Stimulated activated CD4-positive, alpha-beta T cell treated with anti-CD3 and anti-CD28 coated beads, Interleukin-2, amount 100 ng/mL, for 48 hours (primary cell): ENCODE measurements at places on chromosomes 7 and 10.

DNA sequence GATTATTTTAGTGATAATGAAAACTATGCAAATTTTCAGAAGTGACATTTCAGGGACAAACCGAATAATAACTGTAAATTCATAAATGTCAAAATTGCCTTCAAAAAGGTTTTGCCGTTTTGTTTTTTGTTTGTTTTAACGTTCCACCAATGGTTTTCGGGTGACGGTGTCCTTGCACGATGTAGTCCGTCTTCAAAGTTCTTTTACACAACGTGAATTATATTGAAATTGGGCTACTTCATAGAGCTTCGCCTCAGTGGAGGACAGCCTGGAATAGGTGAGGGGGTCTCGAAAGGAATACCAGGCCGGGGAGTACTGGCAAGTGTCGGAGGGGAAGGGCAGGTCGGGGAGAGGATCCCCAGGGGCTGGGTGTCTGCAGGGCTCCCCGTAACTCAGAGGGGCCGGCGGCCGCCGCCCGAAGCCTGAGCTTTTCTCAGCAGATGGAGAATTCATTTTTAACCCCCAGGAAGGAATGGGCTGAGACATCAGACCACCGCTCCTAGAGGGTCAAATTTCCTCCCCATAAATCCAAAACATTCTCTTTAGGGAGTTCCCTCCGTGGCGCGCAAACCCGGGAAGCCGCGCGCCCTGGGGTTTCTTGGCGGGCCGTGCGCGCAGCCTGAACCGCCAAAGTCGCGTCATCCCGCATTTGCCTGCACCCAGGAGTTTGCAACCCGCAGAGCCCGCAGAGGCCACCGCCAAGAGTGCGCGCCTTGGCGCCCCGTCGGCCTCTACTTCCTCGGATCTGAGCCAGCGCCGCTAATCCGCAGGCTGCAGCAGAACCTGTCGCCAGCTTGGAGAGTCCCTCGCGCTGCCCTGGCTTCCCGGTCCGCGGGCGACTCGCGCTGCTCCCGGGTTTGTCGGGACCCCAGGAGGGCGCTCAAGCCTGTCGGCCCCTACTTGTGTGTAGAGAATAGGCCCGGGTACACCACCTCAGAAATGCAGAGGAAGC lies 17.3 kb upstream of the EVX1 start:
- no peak for DNase-seq

DNA sequence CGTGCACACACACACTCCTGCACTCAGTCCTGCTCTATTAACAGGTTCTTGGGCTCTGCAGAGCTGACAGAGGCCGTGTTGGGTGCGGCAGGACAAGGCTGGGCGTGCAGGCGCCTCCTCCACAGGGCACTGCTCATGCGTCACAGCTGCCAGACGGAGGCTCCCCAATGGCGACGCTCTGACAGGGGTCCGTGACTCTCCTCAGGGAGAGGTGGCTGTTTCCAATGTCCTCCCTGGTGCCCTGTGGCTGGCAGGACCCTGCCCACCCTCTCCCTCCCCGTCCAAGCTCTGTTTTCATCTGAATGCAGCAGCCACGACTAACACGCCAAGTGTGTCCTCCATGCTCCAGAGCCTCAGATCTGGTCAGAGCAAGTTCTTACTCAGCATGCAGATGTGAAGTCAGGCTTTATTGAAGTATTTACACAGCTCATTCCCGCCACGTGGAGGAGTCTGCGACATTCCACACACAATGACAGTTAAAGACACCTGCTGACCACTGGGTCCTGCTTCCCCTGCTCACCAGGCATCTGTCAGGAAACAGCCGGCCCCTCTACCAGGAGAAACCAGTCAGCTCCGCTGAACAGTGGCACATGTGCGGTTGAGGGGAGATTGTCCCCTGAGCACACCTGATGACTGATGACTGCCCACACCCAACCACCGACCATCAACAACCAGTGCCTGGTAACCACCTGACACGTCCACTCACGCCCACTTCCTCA lies 116.7 kb downstream of the VIPR2 start:
- no peak for DNase-seq

DNA sequence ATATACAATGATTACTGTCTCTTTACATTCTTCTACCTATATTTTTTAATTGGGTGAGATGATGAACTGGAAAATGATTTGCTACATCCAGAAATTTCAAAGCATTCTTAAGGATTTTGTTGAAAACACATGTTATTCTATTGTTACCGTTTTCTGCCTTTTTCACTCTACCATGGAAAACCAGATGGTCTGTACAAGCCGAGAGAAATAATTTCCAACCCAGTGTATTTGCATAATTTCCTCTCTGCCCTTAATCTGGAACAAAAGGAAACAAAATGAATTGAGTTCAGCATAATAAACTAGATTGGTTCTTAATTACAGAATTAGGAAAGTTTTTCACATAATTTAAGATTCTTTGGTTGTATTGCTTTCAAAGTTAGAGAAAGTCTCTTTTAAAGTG lies 211.2 kb downstream of the CACNB2 start:
- no peak for DNase-seq

GRCh38 chr7:43873300-43873699 lies 4.0 kb upstream of the MRPS24 start:
- DNase-seq = no peak

- no peak for DNase-seq
These were observed 18.5 kb downstream of the ARMC10 start for GRCh38 chr7:103093429-103093828.

GRCh38 chr7:121591926-121592325 lies 195.8 kb upstream of the FAM3C start:
- DNase-seq = no peak

GRCh38 chr7:50302486-50303334 lies 1.8 kb upstream of the IKZF1 start:
- no peak for DNase-seq

DNA sequence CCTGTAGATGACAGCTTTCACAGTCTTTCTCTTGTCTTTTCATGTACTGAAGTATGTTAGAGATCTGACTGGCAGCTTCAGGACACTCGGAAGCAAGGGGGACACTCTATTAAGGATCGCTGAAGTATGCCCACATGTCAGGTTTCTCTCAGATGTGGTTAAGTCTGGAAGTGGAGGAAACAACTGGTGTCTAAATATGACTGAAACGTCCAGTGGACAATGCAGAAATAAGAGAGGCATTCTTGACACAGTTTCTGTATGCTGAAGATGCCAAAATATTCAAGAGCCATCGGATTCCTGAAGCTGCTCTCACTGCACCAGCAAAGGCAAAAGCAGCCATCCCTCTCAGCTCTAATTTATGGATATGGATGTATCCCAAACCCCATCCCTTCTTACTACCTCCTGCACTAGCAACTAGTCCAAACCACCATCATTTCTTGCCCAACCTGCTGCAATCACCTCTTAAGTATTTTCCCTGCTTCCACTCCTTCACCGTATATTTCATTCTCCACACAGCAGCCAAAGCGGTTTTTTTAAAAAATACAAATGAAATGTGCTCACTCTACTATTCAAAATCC lies 113.4 kb downstream of the REEP3 start:
- no peak for DNase-seq

DNA sequence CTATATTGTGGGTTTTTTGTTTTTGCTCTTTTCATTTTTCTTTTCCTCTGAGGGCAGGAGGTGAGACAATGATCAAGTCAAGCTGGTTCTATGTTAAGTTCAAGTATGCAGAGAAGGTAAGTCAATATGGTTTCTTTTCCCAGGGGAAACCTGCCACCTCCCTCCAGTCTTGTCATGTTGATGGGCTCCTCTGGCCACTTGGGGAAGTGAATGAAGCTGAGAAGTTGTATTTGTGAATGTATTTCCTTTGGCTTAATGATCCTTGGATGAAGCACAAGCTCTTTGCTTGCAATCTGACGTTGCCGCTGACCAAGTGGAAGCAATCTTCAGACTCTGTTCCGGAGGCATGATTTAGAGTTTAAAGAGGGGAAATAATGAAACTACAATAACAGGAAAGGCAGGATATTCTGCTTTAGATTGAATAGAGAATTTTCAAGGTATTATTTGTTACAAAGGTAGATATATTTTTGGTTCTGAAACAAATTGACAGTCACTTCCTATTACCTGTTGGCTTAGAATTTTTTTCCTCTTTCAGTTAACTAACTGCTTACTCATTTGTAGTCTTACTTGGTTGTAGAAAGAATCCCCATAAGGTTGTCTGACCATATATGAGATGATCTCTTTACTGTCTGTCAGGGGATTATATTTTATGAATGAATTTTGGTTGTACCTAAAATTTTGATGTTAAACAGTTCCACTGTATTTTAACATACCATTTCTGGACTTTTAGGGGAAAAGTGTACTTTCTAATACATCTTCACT lies 369.6 kb downstream of the AUTS2 start:
- no peak for DNase-seq

DNA sequence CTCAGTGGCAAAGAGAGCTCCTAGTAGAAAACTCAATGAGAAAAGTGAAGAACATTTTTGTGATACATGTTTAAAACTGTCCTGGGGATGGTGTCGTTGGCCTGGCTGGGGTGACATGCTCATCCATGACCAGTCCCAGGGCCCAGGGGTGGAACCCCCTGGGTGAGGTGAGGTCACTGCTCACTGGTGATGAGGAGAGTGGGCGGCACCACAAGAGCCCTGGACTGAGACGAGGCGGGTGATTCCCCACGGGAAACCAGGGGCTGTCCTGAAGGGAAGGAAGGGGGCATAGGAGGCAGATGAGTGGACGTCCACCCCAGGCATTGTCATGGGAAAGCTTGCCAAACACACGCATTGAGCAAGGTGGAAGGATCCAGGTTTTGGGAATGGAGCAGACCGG lies 54.6 kb downstream of the HTR5A start:
- no peak for DNase-seq

DNA sequence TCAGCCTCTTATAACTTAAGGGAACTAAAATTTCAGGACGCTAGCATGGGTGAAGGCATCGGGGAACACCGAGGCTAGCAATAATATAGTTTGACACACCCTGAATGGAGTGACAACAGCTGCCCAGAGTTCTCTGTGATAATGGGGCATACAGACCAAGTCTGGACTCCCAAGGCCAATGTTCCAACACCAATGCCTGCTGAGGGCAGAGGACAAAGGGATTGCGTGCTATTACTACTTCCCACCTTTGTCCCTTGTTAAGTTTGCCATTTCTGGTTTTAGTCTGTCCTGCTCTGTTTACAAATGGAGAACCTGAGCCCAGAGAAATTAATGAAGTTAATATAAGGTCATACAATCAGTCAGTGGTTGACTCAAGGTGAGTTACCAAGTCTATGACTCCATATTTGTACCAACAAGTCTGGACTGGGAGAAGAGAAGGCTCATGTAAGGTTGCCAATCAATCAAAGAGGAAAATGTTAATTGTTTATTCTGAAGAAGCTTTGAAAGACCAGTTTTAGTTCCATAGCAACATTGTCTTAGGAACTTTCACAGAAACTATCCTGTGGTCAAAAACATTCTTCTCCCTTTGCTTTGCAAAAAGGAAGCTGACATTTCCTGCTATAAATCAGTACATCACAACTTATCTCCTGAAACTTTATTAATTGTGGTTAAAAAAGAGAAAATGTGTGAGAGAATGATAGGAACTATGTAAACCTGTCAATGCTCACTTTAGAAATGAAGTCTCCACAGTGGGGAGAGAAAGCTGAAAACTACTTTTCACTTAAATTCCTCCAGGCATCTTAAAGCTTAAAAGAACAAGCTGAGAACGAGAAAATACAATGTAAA lies 74.5 kb downstream of the CCDC6 start:
- DNase-seq = no peak

DNA sequence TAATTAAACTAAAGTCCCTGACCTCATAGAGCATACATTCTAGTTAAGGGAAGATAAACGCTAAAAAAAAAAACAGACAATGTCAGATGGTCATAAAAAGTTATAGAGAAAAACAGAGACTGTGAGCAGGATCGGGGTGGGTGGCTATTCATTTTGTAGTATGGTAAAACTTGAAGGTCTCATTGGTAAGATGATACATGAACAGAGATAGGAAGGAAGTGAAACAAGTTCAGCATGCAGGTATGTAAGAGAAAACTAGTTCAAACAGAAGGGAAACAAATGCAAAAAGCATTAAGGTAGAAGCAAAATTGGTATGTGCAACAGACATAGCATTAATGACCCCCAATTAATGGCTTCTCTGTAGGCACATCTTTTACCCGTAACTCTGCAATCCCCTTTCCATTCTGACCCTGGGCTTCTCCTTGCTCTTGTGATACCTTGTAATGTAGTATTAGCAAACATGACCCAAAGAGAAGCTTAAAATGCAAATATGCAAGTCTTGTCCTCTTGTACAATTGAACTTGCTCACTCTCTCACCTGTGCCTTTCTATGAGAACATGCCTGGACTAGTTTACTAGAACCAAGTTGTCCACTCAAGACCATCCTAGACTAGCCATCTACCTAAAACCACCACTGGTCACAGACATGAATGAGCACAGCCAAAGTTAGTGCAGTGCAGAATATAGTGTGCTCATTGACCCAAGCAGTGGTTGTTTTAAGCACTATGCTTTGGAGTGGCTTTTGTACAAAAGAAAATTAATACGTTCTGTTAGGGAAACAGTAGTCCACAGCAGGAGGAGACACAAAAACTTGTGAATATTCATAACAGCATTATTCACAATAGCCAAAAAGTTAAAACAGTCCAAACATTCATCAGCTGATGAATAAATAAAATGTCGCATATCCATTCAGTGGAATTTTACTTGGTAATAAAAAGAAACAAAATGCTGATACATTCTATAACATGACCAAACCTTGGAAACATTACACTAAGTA lies 57.0 kb downstream of the BRAF start:
- DNase-seq = no peak

DNA sequence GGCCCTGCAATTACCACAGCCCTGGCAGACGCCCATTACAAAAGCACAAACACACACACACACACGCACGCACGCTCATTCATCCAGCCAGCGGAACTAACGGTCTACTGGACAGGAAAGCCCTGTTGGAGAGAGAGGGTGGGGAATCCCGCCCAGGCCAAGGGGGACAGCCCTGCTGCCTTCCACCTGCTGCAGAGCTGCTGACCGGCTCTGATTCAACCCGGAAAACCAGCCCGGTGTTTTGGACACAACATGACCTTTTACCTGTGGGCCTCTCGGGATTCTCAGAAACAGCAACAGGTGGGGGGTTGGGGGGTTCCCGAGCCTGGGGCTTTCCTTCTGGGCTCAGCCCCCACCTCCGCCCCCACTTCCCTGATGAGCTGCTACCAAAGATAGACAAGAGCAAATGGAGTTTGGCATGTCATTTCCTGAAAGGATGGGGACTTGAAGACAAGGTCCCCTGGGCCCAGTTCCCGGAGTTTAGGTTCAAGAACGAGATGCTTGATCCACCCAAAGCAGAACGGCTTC lies 18.5 kb upstream of the SERPINE1 start:
- DNase-seq = no peak
